Islet precursor cell (in vitro differentiated cells): ENCODE measurements at places on chromosomes 2 and 18.
A peak's percentile ranks its signal among the peaks of the same experiment; 100 is the strongest.

GRCh38 chr2:104755026-104755878, 98.7 kb upstream of the POU3F3 start:
- DNase-seq: peak; percentile 54

GRCh38 chr2:224417361-224417729, 15.4 kb upstream of the FAM124B start:
- no peak for DNase-seq

DNA sequence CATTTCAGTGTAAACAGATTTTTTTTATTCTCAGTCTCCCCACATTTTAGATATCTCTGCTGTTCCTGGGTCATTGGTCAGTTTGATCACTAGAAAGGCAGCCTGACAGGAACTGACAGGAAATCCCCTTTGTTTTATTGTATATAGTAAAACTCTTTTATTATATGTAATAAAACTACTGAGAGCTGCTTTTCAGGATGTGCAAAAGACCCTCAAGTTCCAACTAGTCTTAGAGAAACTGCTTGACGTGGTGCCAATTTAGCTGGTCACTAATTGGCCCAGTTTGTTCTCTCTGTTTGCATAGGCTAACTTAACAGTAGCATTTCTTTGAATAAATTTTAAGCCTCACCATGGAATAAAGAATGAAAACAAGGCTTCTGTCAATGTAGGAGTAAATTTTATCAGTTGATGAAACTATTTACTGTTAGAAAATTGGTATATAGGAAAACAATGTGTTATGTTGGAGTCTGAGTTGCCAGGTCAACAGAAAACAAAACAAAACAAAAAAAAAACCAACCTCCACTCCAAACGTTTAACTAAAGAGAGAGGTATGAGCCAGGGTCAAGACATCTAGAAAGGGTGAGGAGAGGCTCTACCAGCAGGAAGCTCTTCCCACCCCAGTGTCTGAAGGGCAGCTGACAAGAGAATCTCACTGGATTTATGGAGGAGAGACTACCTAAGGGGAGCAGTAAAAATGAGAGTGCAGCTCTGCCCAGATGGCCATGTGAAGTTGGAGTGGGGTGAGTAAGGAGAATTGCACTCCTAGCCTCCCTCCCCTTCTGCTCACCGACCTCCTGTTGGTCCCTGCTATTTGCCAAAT, 184.6 kb downstream of the ST6GAL2 start:
- DNase-seq: no peak

GRCh38 chr2:23905155-23905554, 21.8 kb downstream of the ATAD2B start:
- DNase-seq: peak; percentile 54

DNA sequence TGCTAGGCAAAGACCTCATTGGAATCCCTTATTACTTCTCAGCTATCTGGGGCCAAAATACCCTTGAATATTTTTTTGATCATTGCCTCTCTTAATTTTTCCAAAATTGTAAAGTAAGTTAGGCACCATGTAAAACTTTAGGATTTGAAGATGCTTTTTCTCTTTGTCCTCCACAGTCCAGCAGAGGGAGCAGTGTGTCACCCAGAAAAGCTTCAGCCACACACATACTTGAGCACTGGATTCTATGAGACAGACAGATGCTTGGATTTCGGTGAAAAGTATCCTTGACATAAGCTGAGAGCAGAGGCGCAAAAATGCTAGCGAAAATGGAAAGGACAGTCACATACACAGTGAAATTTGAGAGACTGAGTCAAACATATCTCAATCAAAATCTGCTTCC, 74.7 kb upstream of the KCNJ3 start:
- DNase-seq: peak; percentile 74

GRCh38 chr2:74499267-74499939, at the start of gene LBX2:
Gene LBX2 (minus strand): TSS chr2:74499603. CDS start chr2:74499537, 66 bp downstream.
- DNase-seq: peak; percentile 70
